ENCODE measurements at places on chromosomes 2 and 18.

GRCh38 chr2:43616967-43617680, 19.9 kb upstream of the PLEKHH2 start:
- no peak for DNase-seq

GRCh38 chr2:181258720-181259119, 198.5 kb upstream of the ITGA4 start:
- no peak for DNase-seq

GRCh38 chr2:22753476-22753875, 631.5 kb upstream of the KLHL29 start:
- no peak for DNase-seq

DNA sequence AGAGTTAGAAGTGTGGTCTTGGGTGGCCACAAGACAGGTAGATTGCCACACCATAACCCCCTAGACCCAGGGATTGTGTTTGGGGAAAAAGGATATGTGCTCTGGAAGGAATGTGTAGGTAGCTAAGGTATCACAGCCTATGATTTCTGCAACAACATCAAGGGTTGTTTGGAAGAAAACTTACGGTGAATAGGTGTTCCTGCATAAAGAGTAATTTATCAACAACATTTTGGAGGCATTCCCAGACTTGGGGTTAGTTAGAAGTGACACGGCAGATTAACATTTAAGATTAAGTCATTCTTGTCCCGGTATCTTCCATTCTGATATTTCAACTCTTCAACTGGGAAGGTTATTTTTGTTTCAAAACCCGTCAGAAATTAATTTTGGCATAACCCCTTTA, 65.5 kb downstream of the SPP2 start:
- DNase-seq: no peak

- no peak for DNase-seq
Observed at GRCh38 chr2:161915121-161915520, 158.9 kb downstream of the DPP4 start.

DNA sequence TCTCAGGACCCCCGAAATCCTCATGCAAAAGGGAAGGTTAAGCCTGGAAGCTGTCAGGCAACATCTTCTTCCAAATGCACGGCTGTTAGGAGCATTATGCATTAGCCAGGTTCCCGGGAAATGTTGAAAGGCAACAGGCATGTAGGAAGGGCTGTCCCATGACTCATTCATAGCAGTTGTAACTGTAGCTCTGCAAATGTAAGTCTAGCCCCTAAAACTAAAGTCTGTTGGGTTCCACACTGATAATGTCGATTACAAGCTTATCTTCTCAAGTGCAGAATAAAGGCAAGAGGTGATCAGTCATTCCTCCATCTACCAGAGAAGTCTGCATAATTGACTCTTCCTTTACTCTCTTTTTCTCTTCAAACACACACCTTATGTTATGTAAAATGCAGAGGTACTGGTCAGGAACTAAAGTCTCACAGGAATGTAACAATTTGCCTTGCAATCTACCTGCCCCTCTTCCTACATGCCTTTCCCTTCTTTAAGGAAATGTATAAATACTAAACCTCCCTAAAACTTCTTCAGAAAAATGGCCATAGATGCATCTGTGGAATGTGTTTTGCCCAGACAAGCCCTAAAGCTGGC, 99.8 kb downstream of the AKAIN1 start:
- no peak for DNase-seq

- DNase-seq: no peak
Observed at GRCh38 chr2:9310377-9310776, 103.8 kb downstream of the ASAP2 start.

GRCh38 chr2:8438476-8438875, 243.4 kb upstream of the ID2 start:
- DNase-seq: no peak

DNA sequence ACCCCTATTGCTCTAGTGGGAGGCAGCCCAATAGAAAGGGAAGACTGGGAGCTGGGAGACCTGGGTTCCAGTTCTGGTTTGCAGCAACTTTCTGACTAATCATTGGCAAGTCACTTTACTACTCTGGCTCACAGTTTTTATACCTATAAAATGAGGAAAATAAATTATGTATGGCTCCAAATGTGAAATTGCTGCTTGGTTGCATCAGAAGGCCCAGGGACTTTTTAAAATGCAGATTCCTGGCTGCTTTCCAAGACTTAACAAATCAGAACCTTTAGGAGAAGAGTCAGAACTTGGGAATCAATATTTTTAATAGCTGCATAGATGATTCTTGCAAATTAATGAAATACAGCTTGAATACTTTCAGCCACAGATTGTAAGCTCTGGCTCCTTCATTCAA, 943.9 kb downstream of the EPHA4 start:
- DNase-seq: no peak

- peak; percentile 48 for DNase-seq
Observed at GRCh38 chr2:233117351-233117750, 57.2 kb downstream of the INPP5D start.

DNA sequence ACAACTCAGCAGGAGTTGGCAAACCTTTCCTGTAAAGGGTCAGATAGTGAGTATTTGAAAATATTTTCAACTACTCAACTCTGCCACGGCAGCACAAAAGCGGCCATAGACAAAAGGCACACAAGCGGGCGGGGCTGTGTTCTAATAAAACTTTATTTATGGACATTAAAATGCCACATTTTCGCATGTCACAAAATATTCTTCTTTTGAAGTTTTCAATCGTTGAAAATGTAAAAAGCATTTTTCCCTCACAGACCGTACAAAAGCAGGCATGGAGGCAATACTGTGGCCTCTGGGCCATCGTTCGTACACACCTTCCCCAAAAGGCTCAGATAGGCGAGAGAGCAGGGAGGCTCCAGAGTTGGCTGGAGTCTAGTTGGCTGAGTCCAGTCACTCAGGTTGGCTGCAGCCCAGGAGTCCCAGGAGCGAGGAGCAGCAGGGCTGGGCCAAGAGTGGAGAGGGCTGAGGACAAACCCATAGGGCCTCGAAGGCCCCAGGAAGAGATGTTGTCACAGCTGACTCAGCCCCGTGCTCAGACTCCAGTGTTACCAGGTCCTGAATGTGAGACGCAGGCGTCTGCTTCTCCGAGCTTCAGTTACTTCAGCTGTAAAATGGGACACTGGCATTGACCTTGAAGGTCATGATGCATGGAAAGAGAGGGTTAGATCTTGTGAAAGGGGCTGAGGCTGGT, 42.5 kb downstream of the SDC1 start:
- DNase-seq: no peak

GRCh38 chr18:52481116-52481515, 141.1 kb downstream of the DCC start:
- DNase-seq: no peak

- DNase-seq: no peak
Observed at GRCh38 chr18:74264303-74265020, 27.3 kb downstream of the CYB5A start.

DNA sequence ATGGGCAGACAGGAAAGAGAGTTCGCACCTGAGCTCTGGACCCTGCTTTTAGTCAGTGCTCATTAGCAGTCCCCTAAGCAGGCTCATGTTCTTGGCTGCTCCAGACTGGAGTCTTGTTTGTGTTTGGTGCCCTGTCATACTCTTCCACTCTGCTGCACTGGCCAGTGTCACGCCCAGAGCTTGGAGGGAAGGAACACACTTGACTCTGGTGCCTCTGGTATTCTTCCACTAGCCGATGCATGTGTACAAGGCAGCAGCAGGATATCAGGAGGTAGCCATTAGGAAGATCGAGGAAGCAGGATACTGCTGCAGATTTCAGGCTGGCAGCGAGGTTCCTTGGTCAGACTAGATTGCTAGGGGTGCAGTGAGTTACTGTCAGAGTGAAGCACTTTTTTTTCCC, 81.4 kb upstream of the B3GNT2 start:
- no peak for DNase-seq

DNA sequence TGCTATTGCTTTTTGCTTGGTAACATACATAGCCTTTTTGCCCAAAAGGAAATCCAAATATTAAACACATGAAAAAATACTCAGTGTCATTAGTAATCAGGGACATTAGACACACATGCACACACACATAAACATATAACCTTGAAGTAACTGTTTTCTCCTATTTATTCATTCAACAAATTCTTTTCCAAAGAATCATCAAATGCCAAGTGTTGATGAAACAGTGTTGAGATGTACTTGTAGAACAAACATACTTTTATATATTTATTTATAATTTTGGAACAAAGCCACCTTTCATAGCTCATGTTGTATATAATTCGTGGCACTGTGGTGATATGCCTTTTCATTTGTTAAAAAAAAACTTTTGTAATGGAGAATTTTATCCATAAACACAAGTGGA, 81.0 kb downstream of the APLF start:
- no peak for DNase-seq

- DNase-seq: no peak
Observed at GRCh38 chr2:149033716-149034115, 4.8 kb upstream of the LYPD6B start.

DNA sequence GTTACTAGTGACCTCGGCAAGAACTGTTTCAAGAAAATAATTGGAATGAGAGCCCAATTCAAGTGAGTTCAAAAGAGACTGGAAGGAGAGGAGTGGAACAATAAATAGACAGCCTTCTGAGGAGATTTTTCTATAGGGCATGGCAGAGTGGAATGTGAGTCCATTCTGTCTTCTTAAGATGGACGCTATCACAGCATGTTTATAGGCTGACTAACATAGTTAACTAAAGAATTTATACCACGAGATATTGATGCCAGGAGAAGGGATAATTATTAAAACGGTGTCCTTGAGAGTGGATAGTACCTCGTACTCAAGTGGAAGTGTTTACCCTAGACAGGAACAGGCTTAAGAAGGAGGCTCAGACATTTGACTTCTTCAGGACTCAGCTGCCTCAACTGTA, 143.5 kb upstream of the RBBP8 start:
- no peak for DNase-seq

- DNase-seq: no peak
Observed at GRCh38 chr2:194842871-194843270, 814.2 kb upstream of the SLC39A10 start.

- DNase-seq: no peak
Observed at GRCh38 chr2:165069151-165069550, 113.8 kb upstream of the SLC38A11 start.

- no peak for DNase-seq
Observed at GRCh38 chr2:56266761-56267414, 83.1 kb downstream of the CCDC85A start.

- no peak for DNase-seq
Observed at GRCh38 chr18:51857989-51858388, 482.0 kb upstream of the DCC start.

GRCh38 chr18:77096936-77097886, 35.4 kb downstream of the MBP start:
- DNase-seq: no peak

DNA sequence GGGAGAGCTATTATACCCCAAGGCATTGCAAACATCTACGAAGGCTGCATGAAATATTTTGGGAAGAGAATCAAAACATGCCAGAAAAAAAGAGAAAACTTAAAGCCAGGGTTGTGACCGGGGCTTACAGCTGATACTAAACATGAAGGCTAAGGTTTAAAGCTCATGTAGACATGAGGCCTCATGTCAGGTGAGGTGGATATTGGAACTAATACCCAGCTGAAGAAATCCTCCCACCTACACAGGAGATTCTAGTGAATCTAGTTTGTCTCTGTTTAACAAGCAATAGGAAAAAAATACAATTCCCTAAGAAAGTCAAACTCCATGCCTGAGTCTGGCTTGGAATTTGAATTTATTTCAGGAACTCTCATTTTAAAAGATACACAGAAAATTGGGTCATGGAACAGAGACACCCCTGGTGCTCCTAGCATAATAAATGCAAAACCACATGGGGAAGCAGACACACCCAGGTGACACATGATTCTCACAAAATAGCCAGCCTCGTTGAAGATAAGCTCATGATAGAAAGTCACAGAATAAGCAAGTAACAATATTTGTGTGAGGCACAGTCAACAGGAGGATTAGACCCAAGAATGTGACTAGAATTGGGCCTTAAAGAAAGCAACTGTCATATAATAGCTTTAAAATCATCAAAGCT, 42.2 kb downstream of the UPP2 start:
- no peak for DNase-seq

DNA sequence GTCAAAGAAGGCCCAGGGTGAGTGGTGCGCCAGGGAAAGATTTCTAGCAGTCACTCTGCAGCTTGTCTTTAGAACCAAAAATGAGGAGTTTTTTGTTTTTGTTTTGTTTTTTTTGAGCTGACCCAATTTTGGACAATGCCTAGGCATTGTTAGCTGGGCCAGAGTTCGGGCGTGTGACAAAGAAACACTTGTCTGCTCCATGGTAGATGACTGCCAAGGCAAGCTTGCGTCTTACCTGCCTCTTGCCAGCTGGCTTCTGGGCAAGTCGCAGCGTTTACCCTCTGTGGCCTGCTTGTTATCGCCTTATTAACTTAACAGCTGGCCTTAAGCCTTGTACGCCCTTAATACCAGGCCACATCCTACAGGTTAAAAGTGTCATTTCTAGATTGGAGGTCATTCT, 114.3 kb downstream of the GALNT1 start:
- DNase-seq: no peak

DNA sequence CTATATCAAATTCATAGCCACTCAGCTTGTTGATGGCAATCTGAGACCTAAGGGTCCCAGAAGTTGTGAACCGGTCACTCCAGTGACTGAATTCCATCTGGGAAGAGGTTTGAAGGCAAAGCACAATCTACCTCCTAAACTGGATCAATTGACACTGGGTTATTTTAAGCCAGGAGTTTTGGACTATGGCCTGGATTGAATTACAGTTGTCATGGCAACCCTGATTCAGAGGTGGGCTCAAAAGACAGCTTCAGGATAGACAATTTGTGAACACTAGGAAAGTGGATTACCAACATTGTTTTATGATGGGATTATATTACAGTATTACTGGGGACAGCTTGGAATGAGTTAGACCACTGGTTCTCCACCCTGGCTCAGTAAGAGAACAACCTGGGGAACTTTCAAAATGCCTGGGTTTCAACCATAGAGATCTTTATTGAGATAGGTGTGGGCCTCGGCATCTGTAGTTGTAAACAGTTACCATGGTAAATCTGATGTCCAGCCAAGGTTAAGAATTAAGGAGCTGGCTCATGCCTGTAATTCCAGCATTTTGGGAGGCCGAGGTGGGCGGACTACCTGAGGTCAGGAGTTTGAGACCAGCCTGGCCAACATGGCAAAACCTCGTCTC, 58.8 kb downstream of the MFSD6 start:
- DNase-seq: no peak

DNA sequence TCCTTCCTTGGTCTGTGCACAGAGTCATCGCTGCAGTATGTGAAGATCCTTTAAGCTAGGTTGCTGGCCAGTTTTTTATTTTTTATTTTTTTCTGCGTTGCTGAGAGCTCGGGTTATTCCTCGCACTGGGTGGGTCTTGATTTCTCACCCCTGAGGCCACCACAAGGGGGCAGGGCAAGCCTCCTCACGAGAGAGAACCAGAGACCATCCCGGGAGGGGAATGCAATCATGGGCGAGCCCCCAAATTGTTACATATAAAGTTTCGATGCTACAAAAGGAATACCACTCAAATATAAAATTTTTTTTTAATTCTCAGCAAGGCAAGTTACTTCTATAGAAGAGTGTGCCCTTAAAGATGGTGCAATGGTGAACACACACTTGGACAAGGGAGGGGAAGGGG, 24.9 kb downstream of the HTR2B start:
- no peak for DNase-seq

- peak; percentile 64 for DNase-seq
Observed at GRCh38 chr18:36809590-36810381, 19.0 kb downstream of the TPGS2 start.

GRCh38 chr2:9268301-9269080, 61.9 kb downstream of the ASAP2 start:
- DNase-seq: no peak

- no peak for DNase-seq
Observed at GRCh38 chr2:191428141-191428540, 182.9 kb downstream of the MYO1B start.
